ENCODE measurements at places on chromosomes 6 and 20. TPM values are rescaled to one million over a fixed set of nuclear protein-coding genes. Genes with fewer than 3 reads are reported as not detected.

Gene MCM9
- 10.8 TPM for total RNA-seq

Gene WFDC6
- not detected for total RNA-seq

Gene KCNK15
- 4.6 TPM for total RNA-seq

Gene IL20RA
- total RNA-seq = 1.6 TPM

Gene PPIL4
- total RNA-seq = 22.4 TPM

Gene TBP
- 16.2 TPM for total RNA-seq

Gene EPPIN
- not detected for total RNA-seq

Gene QRSL1
- 6.7 TPM for total RNA-seq

Gene CD164
- total RNA-seq = 123 TPM

Gene POPDC3
- total RNA-seq = not detected

Gene VTA1
- 25.7 TPM for total RNA-seq

Gene PHACTR3
- total RNA-seq = 0.42 TPM

Gene SNAI1
- total RNA-seq = 2.6 TPM

Gene TMEM74B
- total RNA-seq = 0.71 TPM

Gene PSORS1C2
- total RNA-seq = not detected

Gene CYP21A2
- 0.33 TPM for total RNA-seq

Gene GRIK2
- 3.7 TPM for total RNA-seq

Gene SAMD5
- total RNA-seq = 0.42 TPM

Gene CENPW
- 0.83 TPM for total RNA-seq

Gene SESN1
- total RNA-seq = 54.2 TPM

Gene MTFR2
- total RNA-seq = 1.7 TPM

Gene PACRG
- 3.5 TPM for total RNA-seq

Gene CCDC170
- total RNA-seq = 0.32 TPM

Gene ITPA
- total RNA-seq = 30.0 TPM

Gene TENT5A
- total RNA-seq = 8.5 TPM

Gene IMPG1
- total RNA-seq = not detected

Gene SLC44A4
- 0.19 TPM for total RNA-seq

Gene CNBD2
- total RNA-seq = 5.1 TPM

Gene TNXB
- total RNA-seq = 392 TPM

Gene CALHM6
- total RNA-seq = 3.0 TPM

Gene FAM217A
- not detected for total RNA-seq

Gene BHLHE23
- total RNA-seq = not detected

Gene HLA-DRB5
- total RNA-seq = 0.83 TPM

Gene ELOVL2
- total RNA-seq = 0.50 TPM

Gene PIM1
- total RNA-seq = 176 TPM

Gene C6orf52
- not detected for total RNA-seq

Gene RUNX2
- 1.2 TPM for total RNA-seq

Gene THEMIS
- total RNA-seq = 0.39 TPM

Gene PLCB1
- total RNA-seq = 73.2 TPM

Gene PPP1R14C
- total RNA-seq = 0.26 TPM

Gene IDH3B
- 120 TPM for total RNA-seq

Gene CCN5
- 488 TPM for total RNA-seq

Gene TBX18
- total RNA-seq = 17.4 TPM

Gene COL21A1
- 8.3 TPM for total RNA-seq

Gene COL9A1
- total RNA-seq = 0.34 TPM

Gene HNF4A
- total RNA-seq = not detected

Gene MDFI
- 4.0 TPM for total RNA-seq

Gene DLK2
- not detected for total RNA-seq

Gene EYS
- total RNA-seq = not detected

Gene CALHM4
- not detected for total RNA-seq

Gene FGD2
- total RNA-seq = 16.2 TPM

Gene SLC22A16
- 0.50 TPM for total RNA-seq

Gene CD40
- 15.6 TPM for total RNA-seq

Gene ZSCAN31
- total RNA-seq = 13.1 TPM

Gene CEP250
- total RNA-seq = 17.7 TPM

Data from esophagus muscularis mucosa (tissue), 4 donors.